ENCODE measurements at places on chromosomes 5 and 9.

GRCh38 chr5:126878634-126879033, 101.7 kb downstream of the LMNB1 start:
- no peak for DNase-seq

DNA sequence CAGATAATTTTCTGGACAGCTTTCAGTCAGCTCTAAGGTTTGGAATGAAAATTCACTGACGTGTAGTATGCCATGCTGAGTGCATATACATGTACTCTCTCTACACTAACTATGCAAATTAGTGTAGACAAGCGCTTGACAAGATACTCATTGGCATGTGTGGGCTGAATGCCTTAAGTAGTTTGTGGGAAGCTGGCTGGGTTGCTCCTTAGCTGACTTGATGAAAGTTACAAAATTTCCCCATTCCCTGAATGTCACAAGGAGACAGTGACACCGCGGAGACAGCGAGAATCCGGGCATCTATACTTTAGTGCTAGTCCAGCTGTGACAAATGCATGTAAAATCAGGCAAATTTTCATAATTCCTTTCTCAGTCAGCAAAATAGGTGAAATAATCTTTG, 51.6 kb upstream of the C5orf46 start:
- no peak for DNase-seq

DNA sequence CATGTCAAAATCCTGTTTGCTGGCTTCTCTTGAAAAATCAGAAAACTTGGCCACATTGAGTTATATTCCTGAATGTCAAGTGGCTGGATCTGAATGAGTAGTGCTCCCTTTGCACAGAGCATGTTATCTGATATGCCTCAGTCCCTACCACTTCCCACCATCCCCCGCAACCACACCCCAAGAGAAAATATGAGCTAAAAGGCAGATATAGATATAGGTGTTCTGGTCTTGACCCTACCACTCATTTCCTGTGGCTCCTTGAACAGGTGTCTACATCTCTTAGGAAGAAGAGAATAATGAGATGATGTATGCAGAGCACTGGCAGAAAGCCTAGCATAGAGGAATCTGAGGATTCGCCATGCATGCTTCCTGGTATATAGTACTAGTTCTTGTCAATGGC, 6.6 kb upstream of the CYSTM1 start:
- DNase-seq: no peak

DNA sequence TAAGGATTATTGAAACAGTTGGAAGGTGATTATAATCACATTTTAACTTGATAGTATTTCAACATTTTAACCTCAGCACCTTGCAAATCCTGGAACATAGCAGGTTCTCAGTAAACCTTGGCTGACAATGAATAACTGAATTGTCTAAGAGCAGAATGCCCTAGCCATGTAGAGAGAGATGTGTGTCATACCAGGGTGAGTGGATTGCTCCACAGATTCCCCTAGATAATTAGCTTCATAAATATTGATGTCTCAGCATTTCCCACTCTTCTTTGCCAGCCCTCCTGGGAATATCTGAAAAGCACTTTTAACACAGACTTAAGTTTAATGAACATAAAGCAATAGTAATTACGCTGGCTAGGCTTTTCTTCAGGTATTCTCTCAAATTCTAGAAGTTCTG, 363.5 kb downstream of the MAN2A1 start:
- DNase-seq: no peak

GRCh38 chr5:160685695-160686094, 166.3 kb downstream of the ATP10B start:
- no peak for DNase-seq

GRCh38 chr5:80590766-80591165, 20.7 kb upstream of the ANKRD34B start:
- DNase-seq: no peak

GRCh38 chr5:125446986-125447385, 700.5 kb upstream of the ZNF608 start:
- no peak for DNase-seq

Data from PC-9 (cell line).